ENCODE measurements at places on chromosomes 11 and 22.

DNA sequence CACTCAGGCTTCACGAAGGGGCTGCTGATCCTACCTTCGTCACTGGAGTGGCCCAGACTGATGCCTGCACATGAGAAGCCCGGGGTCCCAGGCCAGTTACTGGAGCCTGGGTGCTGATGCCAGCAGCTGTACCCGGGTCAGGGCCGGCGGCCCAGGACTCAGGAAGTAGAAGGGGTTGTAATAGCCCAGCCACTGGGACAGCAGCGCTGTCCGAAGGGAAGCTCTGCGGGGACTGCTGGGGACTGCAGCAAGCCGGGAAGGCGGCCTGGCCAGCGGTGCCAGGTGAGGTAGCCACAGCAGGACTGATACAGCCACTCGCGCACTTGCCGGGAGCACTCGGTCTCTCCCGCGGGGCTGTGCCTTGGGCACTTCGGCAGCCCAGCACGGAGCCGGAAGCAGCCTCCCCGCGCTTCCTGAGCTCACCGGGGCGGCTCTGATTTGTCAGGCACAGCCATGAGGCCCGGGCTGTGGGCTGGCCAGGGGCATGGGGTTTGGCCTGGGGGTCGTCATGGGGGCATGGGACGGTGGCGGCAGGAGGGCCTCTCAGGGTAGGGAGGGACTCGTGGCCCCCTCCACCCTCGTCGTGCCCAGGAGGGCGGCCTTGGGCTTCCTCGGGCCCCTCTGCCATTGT, 13.9 kb upstream of the OR8K1 start:
- DNase-seq, result peak; percentile 2

DNA sequence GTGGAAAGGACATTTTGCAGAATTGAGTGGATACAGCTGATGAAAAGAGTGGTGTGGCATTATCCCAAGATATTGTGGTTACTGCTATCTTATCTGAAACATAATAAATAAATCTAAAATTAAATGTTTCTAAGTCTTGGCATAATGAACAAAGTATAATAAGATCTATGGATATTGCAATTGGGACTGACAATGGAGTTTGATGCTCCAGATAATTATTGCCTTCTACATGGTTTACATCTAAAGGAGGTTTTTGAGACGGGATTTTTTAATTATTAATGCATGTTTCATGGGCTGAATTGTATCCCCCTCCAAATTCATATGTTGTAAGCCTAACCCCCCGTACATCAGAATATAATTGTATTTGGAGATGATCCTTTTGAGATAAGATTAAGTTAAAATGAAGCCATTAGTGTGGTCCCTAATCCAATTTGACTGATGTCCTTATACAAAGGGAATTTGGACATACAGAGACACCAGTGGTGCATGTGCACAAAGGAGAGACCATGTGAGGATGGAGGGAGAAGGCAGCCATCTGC, 198.5 kb downstream of the MSANTD4 start:
- DNase-seq, result no peak

DNA sequence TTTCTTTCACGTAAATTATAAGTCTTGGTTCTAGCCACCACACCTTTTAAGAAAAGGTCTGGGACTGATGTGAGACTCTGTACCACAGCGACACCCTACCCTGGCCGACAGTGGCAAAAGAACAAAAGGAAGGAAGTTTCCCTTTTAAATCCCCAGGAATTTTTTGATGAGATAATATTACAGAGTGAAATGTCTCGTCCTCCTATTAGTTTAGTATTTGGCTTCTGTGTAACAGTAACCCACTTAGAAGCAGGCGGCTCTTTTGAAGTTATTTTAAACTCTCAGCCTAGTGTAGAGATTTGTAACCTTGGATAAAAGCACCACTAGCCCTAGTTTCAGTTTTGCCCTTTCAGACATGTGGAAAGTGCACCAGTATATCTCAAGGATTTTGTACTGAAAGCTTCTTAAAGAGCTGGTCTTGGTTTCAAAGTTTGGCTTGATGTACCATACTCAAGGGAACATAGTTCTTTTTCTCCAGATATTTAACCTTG, 84.1 kb downstream of the C22orf31 start:
- DNase-seq, result peak; percentile 45

DNA sequence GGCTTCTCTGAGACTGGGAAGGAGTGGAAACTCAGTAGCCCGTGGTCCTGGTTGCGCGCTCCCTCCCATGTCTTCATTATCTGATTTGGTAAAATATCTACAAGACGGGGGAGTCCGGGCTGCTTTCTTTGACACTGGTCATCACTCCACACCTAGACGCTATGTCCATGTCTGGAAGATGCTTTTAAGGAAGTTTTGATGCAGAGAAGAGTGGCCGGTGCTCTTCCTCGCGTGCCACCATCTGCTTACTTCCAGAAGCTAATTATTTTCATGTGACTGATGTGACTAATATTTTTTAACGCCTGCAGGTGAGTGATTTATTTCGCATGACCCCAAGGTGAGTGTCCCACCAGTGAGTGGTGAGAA, 339 bp upstream of the TRIM21 start:
- DNase-seq, result no peak

GRCh38 chr11:96051820-96052219, 127.9 kb upstream of the MTMR2 start:
- DNase-seq, result no peak

- DNase-seq, result no peak
Measured at GRCh38 chr11:100663583-100663982, 23.5 kb upstream of the ARHGAP42 start.

- no peak for DNase-seq
Measured at GRCh38 chr11:67611704-67612587, 5.2 kb downstream of the NDUFV1 start.

DNA sequence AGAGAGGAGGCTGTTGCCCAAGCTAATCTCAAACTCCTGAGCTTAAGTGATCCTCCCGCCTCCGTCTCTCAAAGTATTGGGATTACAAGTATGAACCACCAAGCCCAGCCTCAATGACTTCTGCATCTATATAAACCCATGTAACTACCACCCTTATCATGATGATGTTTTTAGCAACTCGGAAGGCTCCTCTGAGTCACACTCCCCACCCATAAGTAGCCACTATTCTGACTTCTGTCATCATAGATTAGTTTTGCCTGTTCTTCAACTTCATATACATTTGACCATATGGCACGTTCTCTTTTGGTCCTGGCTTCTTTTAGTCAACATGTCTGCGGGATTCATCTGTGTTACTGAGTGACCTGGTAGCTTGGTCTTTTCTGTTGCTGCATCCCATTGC, 6.4 kb upstream of the FOSL1 start:
- no peak for DNase-seq

DNA sequence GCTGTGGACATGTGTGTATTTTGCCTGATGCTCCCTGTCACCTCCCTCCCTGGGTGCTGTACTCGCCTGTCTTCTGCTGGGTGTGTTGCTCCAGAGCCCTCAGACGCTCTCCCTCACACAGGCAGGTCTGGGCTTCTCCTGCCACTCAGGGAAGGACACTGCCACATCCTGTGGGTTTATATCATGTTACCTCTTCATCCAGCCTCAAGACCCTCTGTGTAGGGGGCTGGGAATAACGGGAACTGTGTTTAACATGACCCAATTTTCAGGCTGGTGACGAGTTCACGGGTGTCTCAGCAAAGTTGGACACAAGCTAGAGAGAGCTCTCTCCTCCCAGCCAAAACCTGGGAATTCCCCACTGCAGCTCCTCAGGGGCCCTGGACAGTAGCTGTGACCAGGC, 24.6 kb downstream of the MYBPC3 start:
- DNase-seq, result no peak

GRCh38 chr22:21791635-21792625, 56.3 kb upstream of the YPEL1 start:
- DNase-seq, result no peak

- no peak for DNase-seq
Measured at GRCh38 chr22:25407859-25408229, 156.6 kb upstream of the GRK3 start.

- no peak for DNase-seq
Measured at GRCh38 chr22:46203601-46203980, 46.5 kb downstream of the CDPF1 start.

DNA sequence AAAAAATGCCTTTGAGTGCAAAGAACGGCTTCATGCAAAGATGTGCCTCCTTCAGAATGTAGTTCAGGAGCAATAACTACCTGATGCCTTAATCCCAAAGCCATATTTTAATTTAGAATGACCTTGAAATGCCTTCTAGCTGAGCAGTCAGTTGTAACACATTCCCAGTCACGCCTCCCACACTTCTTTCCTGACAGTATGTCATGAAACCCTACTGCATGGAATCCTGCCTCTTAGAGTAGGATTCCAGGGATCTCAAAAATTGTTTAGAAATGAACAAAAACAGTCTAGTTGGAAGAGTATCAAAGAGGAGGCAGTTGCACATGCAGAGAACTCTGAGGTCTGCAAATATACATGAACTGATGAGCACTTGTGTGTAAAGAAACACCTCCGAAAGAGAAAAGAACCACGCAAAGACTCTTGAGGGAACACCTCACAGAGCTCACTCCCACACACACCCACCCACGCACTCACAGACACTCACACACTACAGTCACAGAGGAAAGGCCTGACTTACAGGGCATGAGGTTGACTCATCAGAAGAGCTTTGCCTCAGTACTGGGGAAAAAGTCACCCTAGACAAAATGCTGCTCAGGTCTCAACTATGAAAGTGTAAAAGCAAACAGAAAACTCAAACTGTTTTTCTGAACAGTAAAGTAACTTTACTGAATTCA, 77.4 kb downstream of the GGTLC2 start:
- peak; percentile 61 for DNase-seq

GRCh38 chr11:43576320-43576802, 104.2 kb upstream of the HSD17B12 start:
- no peak for DNase-seq

DNA sequence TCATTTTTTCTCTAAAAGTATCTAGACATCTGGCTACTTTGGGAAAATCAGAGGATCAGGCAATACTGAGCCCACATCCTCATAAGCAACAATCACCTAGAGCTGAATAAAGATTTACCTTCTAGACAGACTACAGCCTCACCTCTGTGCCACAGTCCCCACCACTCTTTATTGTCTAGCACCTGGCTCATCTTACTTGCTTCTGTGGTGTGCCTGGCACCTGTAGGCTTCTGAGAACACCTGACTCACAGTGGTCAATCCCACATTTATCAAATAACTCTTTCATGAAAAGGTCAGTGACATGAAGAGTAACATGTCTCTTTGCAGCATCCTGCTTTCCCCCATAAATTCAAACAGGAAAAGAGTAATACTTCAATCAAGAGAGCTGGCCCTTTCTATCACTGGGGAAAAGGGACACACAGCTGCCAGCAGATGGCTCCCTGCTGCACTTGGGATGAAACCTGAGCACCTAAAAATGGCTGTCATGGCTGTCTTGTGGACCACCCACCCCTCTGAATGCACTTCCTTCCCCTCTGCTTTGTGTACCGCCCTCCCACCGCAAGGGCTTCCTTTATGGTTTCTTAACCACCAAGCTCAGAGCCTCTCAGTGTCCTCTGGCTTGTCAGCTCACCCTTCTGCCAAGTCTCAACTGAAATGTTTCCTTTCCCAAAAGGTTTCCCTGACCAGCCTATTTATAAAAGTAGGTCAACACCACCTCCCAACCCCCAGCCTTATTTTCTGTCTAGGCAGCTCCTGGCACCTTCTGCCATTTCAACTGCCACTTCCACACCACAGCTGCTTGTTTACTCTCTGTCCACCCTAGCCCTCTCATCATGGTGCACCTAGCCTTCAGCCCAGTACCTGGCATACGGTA, 9.3 kb downstream of the TFIP11 start:
- peak; percentile 71 for DNase-seq

DNA sequence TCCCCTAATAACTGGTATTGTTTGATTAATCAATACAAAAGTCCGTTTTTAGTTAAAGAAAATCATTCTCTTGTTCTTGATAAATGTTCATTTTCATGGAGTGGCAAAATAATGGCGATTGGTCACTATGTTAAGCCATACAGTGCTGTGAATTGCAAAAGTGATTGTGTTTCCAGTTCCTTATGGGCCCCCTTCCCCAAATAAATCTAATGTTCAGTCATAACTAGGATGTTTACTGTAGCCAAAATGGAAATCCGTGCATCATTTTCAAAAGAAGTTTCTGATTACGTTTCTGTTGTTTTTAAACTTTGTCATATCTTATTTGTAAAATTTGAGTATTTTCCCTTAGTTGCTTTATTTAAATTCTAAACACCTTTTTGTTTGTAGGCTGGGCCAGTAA, 845 bp downstream of the RBM7 start:
- no peak for DNase-seq

DNA sequence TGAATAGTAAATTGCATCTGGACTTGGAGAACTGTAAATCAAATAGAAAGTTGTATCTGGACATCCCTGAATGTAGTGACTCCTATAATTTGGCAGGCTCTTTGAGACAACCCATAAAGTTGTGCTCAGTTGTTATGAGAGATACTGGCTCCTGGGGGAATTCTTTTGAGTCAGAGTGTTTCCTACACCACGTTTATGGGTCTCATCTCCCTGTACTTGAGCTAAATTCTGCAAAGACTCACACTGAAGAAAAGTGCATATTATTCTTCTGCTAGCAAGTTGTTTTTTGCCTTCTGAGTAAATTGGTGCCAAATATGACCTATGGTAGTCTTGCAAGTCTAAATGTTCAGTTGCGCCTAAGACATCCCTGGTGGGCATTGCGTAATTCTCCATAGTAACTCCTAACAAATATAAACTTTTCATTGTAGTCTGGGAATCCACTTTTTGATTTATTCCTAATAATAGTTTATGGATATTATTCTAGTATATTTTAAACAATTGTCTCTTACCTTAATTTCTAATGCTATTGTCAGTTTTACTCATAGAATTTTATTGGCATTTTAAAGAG, 5.0 kb downstream of the ZNF215 start:
- no peak for DNase-seq

DNA sequence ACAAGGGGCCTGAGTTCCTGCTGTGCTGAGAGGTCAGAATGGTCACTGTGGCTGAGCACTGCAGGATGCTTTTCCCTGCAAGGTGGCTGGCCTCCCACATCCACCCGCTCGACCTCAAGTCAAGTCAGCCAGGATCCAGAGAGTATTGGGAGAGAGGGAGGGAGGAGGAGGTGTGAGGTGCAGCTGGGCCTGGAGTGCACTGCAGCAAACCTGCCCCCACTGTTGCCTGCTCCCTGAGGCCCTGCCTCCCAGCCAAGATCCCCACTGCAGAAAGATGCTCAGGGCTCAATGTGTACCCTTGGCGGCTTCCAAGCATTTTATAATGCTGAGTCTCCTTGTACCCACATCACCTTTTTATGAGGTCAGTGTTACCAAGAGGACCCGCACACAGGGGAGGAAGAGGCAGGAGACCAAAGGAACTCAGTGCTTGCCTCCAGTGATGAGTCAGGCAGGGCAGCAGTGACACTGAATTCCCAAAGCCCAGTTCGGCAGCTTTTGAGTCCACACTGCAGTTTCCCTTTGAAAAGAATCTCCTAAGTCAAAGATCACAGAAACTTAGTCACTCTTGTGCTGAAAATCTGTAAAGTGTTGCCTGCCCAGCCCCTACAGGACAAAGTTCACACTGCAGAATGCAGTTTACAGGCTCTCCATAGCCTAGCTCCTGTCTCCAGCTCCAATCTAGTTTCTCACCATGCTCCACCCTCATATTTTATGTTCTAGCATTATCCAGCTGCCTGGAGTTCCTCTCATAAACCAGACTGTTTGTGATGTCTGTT, 3.1 kb downstream of the ENDOD1 start:
- peak; percentile 68 for DNase-seq

Measured in urothelium cell line (cell line).